ENCODE measurements at places on chromosomes 5 and 9.

GRCh38 chr9:1658661-1659362 lies 356.3 kb upstream of the SMARCA2 start:
- DNase-seq: no peak

GRCh38 chr5:112684121-112684520 lies 53.6 kb upstream of the APC start:
- DNase-seq: no peak

GRCh38 chr9:107025260-107026035 lies 162.5 kb downstream of the ZNF462 start:
- no peak for DNase-seq

DNA sequence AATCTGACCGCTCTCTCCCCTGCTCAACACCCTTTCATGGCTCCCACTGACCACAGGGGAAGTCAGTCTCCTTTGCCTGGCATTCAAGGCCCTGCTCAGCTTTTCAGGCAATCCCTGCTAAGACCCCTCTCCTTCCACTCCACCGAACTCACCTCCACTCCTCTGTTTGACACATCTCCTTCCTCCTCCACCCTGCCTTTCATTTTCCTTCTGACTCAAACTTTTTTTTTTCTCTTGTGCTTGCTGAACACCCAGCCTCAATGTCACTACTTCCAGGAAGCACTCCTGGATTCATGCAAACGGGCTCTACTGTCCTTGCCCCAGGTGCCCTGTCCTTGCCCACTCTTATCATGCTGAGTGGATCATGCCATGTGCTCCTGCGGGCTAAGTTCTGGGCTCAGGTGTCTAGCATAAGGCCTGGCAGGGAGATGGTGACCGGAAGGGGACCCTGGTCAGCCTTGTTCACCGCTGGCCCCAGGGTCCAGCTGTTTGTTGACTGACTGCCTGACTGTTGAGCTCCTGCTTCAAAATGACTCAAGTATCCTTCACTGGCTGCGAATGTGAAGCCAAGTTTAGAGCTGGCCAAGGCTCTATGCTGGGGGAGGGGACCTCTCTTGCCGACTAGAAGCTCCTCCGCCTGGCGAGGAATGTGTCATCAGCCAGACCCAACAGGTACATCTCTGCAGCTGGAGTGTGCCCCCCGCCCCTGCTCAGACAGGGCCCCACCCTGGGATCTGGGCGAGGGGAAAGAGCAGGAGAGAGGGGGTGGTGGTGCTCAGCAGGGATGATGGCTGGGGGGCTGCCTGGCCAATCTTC lies 6.2 kb downstream of the NR5A1 start:
- DNase-seq: no peak

- DNase-seq: no peak
Observed at GRCh38 chr9:37156781-37157356, 36.5 kb downstream of the ZCCHC7 start.

- DNase-seq: no peak
Observed at GRCh38 chr5:1771149-1772065, 28.2 kb downstream of the MRPL36 start.

- DNase-seq: no peak
Observed at GRCh38 chr5:17187011-17187785, 30.2 kb upstream of the BASP1 start.

- no peak for DNase-seq
Observed at GRCh38 chr9:90526386-90526785, 116.2 kb downstream of the DIRAS2 start.

DNA sequence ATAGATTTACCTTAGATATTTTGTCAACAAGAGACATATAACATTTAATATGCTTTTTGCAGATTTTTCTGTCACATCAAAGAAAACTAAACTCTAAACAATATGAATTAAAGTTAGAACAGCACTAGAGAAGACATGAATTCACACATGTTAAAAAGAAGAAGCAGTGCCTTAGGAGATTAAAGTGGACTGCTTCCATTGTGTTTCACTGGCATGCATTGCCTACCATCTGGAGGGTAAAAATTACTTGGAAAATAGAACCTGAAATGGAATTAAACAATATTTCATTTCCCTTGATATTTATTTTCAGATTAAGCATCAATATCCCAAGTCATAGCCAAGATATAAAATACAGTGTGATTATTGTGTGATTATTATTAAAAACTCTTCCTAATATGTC lies 319.4 kb upstream of the CDH18 start:
- DNase-seq: no peak

- no peak for DNase-seq
Observed at GRCh38 chr9:130831077-130831476, 4.0 kb upstream of the ABL1 start.

DNA sequence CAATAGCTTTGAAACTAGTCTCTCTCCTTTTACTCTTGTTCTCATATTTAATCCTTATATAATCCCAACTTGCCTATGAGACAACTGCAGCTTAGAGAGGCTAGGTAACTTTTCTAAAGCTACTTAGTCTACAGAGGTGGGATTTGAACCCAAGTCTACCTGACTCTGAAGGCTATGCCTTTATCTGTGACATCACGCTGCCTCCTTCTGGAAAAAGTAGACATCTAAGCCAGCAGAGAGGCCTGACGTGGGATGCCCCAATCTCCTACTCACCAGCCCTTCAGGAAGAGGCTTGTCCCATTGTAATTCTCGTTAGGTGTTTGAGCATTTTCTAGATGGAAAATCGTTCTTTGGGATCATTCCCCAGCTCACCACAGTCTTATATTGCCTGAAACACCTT lies 167.5 kb downstream of the HSPA4 start:
- DNase-seq: no peak

- no peak for DNase-seq
Observed at GRCh38 chr5:957748-958485, 50.7 kb upstream of the NKD2 start.

DNA sequence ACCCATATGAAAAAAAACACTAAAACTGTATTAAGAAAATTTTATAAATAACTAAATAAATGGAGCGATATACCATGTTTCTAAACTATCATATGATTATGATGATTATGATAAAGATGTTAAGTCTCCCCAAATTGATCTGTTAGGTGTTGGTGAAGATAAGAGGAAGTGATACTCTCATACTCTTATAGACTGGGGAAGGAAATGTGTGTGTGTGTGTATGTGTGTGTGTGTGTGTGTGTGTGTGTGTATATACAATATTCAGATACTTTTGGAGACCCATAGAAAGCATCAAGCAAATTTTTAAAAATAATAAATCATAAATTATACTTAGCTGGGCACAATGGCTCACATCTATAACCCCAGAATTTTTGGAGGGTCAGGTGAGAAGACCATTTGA lies 62.9 kb downstream of the TMEM232 start:
- DNase-seq: no peak

DNA sequence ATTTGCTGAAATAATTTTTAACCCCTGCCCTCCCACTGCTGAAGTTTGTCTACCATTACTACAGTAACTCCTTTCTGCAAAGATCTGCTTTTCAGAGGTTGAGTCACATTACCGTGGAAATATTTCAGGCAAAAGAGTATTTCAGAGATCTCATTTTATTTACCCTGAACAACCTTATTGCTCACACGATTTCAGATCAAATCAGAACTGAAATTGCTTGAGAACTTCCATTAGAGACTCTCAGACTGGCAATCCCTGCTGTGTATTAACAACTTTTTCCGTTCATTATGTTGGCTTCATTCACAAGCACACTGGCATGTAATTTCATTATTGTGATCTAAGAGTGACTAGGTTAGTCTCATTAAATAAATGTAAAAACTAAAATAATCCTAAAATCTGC lies 16.1 kb downstream of the NR6A1 start:
- no peak for DNase-seq

DNA sequence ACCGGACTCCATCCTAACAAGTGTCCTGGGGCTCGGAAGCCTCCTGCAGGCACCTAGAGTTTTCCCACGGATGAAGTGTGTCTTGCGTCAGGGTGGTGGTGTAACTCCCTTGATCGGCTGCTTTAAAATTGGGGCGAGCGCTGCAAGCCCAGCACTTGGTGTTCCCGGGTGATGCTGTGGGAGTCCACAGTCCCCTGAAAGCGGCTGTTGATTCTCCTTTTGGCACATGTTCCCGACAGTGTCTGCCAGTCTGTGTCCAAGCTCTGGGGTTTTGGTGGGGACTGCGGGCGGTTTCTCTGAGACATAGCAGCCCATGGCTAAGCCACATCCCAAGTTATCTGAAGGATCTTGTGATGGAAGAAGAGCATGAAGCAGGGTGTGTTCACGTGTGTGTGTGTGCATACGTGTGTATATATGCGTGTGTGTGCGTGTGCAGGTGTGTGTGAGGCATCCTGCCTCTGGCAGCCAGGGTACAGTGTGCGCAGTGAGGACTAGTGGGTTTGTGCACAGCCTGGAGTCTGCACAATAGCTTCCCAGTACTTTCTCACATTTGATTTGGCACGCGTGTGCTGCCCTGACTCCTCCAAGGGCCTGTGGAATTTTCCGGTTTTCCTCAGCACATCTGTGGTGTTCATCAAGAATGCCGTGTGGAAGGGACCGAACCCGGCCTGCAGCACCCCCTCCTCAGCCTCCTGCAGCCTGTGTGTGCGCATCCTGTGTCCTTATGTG lies 16.9 kb downstream of the SLC25A48 start:
- DNase-seq: no peak

DNA sequence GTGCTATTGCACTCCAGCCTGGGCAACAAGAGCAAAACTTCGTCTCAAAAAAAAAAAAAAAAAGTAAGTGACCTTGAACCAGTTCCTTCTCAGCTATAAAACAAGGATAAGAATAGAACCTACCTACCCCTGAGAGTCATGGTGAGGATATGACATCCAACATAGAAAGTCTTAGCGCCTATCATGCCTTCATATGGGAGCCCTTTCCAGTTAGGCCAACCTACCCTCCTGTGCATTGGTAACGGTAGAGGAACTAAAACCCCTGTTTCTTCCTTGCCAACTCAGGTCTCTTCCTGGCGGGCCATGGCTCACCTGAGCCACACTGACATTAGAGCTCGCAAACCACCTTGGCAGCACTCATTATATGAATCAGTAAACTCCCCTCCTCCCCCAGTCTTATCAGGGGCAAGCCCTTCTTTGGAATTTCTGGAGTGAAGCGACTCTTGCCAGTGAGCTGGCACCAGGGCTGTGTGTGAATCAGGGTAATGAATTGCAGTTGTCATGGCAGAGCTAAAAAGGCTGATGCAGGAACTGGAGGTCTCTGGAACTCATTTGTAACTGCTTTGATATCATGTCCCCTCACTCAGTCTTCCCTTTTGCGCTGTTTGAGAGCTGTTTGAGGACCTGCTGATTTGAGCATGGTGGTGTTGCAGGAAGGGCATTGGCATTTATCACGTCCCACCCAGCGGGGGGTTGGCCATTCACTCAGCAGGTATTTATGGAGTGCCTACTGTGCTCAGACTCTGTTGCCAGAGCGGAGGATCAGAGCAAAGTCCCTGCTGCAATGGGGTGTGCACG lies 10.3 kb downstream of the WWC1 start:
- DNase-seq: no peak

GRCh38 chr9:37327553-37327952 lies 94.9 kb upstream of the GRHPR start:
- no peak for DNase-seq

All from stimulated activated CD8-positive, alpha-beta memory T cell treated with anti-CD3 and anti-CD28 coated beads, Interleukin-4, amount 100 ng/mL, for 1 hour (primary cell).